Testis (tissue), 5 donors: ENCODE measurements at places on chromosomes 6 and 20. TPM values are rescaled to one million over a fixed set of nuclear protein-coding genes. Genes with fewer than 3 reads are reported as not detected.

BPIFB2 gene
- 0.56 TPM for total RNA-seq

ZNF165 gene
- total RNA-seq: 9.2 TPM

WDR46 gene
- 71.2 TPM for total RNA-seq

PLCB1 gene
- 9.8 TPM for total RNA-seq

CNR1 gene
- 4.3 TPM for total RNA-seq

SYCP2 gene
- 55.8 TPM for total RNA-seq

FOXQ1 gene
- 1.7 TPM for total RNA-seq

LZTS3 gene
- 16.8 TPM for total RNA-seq

GRCh38 chr6:44868335-44868668 is 459.8 kb upstream of the RUNX2 start:
- no peaks in the 10 kb centered on the region for H3K4me1 ChIP-seq
- no peak overlapping the region for H3K4me3 ChIP-seq
- no peaks in the 10 kb centered on the region for H3K36me3 ChIP-seq
- no peak overlapping the region for H3K27ac ChIP-seq

GRCh38 chr6:112801468-112802080 is 454.4 kb downstream of the RFPL4B start:
- no peaks in the 10 kb centered on the region for H3K4me1 ChIP-seq
- no peak overlapping the region for H3K4me3 ChIP-seq
- DNase-seq: no peak
- no peaks in the 10 kb centered on the region for H3K36me3 ChIP-seq
- no peak overlapping the region for H3K27ac ChIP-seq

GRCh38 chr20:14696937-14697336 is 359.5 kb upstream of the FLRT3 start:
- no peak for DNase-seq
- no peaks in the 10 kb centered on the region for H3K36me3 ChIP-seq
- no peak overlapping the region for H3K4me3 ChIP-seq
- H3K4me1 ChIP-seq: no peaks in the 10 kb centered on the region
- no peak overlapping the region for H3K27ac ChIP-seq

GRCh38 chr6:12083763-12084162 is 71.7 kb downstream of the HIVEP1 start:
- no peak overlapping the region for H3K27ac ChIP-seq
- no peak for DNase-seq

- no peaks in the 10 kb centered on the region for H3K36me3 ChIP-seq
- no peaks in the 10 kb centered on the region for H3K27me3 ChIP-seq
- H3K4me3 ChIP-seq: no peak overlapping the region
- H3K4me1 ChIP-seq: peaks cover 23% of the 10 kb centered on the region
- H3K27ac ChIP-seq: no peak overlapping the region
- DNase-seq: no peak
Measured at GRCh38 chr20:63196768-63197470, 19.0 kb downstream of the YTHDF1 start.

- H3K27me3 ChIP-seq: no peaks in the 10 kb centered on the region
- no peaks in the 10 kb centered on the region for H3K36me3 ChIP-seq
- H3K4me1 ChIP-seq: no peaks in the 10 kb centered on the region
- no peak overlapping the region for H3K4me3 ChIP-seq
Measured at GRCh38 chr20:41306061-41306727, 11.3 kb downstream of the ZHX3 start.

DNA sequence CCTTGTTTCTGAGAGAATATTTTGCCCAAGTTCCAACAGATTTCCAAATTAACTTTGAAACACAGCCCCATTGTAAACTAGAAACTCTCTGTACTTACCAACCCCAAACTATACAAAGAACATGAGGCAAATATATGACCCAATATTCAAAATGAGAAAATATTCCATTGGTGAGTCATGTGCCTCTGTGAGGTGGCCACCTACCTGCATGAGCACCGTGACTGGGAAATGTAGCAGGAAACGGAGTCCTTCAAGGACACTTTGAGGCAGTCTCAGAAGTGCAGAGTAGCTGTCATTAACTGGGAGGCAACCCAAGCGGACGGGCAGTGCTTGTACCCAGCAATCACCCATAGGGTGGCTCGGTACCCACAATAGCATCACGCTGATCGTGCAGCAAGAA is 335.5 kb upstream of the NOX3 start:
- H3K27ac ChIP-seq: no peak overlapping the region
- H3K4me1 ChIP-seq: no peaks in the 10 kb centered on the region
- H3K4me3 ChIP-seq: no peak overlapping the region
- DNase-seq: no peak
- no peaks in the 10 kb centered on the region for H3K36me3 ChIP-seq

GRCh38 chr6:26475823-26476729 is 18.3 kb downstream of the BTN2A1 start:
- H3K27me3 ChIP-seq: no peaks in the 10 kb centered on the region
- no peak for DNase-seq
- H3K27ac ChIP-seq: no peak overlapping the region
- no peak overlapping the region for H3K4me3 ChIP-seq

GRCh38 chr6:137700751-137701477 is 166.1 kb upstream of the TNFAIP3 start:
- no peaks in the 10 kb centered on the region for H3K27me3 ChIP-seq
- H3K4me3 ChIP-seq: no peak overlapping the region
- H3K4me1 ChIP-seq: peaks cover 5% of the 10 kb centered on the region

DNA sequence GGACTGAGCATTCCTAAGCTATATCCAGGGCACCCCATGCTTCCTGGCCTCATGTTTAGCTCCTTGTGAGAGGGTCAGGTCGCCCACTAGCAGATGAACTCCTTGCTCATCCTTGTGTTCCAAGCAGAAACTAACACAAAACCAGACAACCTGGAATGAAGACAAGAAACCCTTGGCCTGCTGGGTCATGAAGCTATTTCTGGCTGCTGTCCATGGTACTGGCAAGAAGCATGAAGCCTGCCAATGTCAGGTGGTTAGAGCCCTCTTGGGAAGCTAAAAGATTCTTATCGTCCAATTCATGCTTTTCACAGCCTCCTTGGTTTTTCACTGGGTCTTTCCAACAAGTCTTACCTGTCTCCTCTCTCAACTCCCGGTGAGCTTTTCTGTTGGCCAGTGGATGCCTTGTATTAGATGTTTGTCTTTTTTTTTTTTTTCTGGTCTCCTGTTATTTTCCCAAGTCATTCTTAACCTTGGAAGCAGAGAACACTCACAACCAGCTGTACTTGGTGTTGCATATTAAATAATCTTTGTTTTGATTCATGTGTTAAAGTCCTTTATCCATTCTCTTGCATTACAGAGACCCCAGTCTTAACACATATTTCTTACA is 180.3 kb downstream of the ANKRD60 start:
- H3K36me3 ChIP-seq: no peaks in the 10 kb centered on the region
- no peaks in the 10 kb centered on the region for H3K4me1 ChIP-seq
- peak; percentile 23 for DNase-seq
- H3K27me3 ChIP-seq: no peaks in the 10 kb centered on the region

GRCh38 chr6:122416825-122417224 is 17.4 kb downstream of the HSF2 start:
- no peak overlapping the region for H3K4me3 ChIP-seq
- no peak overlapping the region for H3K27ac ChIP-seq
- no peak for DNase-seq
- no peaks in the 10 kb centered on the region for H3K27me3 ChIP-seq
- no peaks in the 10 kb centered on the region for H3K36me3 ChIP-seq

- no peak for DNase-seq
- no peaks in the 10 kb centered on the region for H3K36me3 ChIP-seq
- H3K27ac ChIP-seq: no peak overlapping the region
- no peaks in the 10 kb centered on the region for H3K27me3 ChIP-seq
- H3K4me1 ChIP-seq: peaks cover 7% of the 10 kb centered on the region
- no peak overlapping the region for H3K4me3 ChIP-seq
Measured at GRCh38 chr6:40585223-40585622, 1.9 kb downstream of the LRFN2 start.

- DNase-seq: no peak
- no peaks in the 10 kb centered on the region for H3K27me3 ChIP-seq
- no peak overlapping the region for H3K4me3 ChIP-seq
- no peak overlapping the region for H3K27ac ChIP-seq
- H3K4me1 ChIP-seq: peaks cover 6% of the 10 kb centered on the region
- no peaks in the 10 kb centered on the region for H3K36me3 ChIP-seq
Measured at GRCh38 chr6:139540276-139540675, 165.8 kb upstream of the CITED2 start.

- no peaks in the 10 kb centered on the region for H3K27me3 ChIP-seq
- H3K4me1 ChIP-seq: no peaks in the 10 kb centered on the region
- DNase-seq: no peak
- H3K36me3 ChIP-seq: no peaks in the 10 kb centered on the region
- no peak overlapping the region for H3K4me3 ChIP-seq
- H3K27ac ChIP-seq: no peak overlapping the region
Measured at GRCh38 chr6:150410906-150411305, 42.1 kb downstream of the IYD start.

- H3K36me3 ChIP-seq: no peaks in the 10 kb centered on the region
- no peaks in the 10 kb centered on the region for H3K27me3 ChIP-seq
- no peaks in the 10 kb centered on the region for H3K4me1 ChIP-seq
- H3K27ac ChIP-seq: no peak overlapping the region
Measured at GRCh38 chr6:10547809-10548208, 26.7 kb downstream of the GCNT2 start.

- H3K4me1 ChIP-seq: peaks cover 25% of the 10 kb centered on the region
- peak overlapping the region; percentile 97 for H3K27ac ChIP-seq
- H3K36me3 ChIP-seq: no peaks in the 10 kb centered on the region
Measured at GRCh38 chr20:32819992-32820697, 391 bp downstream of the MAPRE1 start.

- no peak overlapping the region for H3K4me3 ChIP-seq
- H3K36me3 ChIP-seq: no peaks in the 10 kb centered on the region
- H3K27ac ChIP-seq: no peak overlapping the region
Measured at GRCh38 chr6:3186974-3187382, 29.6 kb upstream of the TUBB2A start.

- no peaks in the 10 kb centered on the region for H3K36me3 ChIP-seq
- H3K4me3 ChIP-seq: no peak overlapping the region
- no peaks in the 10 kb centered on the region for H3K4me1 ChIP-seq
- H3K27ac ChIP-seq: no peak overlapping the region
- no peaks in the 10 kb centered on the region for H3K27me3 ChIP-seq
Measured at GRCh38 chr20:20362774-20363433, 5.0 kb upstream of the INSM1 start.

DNA sequence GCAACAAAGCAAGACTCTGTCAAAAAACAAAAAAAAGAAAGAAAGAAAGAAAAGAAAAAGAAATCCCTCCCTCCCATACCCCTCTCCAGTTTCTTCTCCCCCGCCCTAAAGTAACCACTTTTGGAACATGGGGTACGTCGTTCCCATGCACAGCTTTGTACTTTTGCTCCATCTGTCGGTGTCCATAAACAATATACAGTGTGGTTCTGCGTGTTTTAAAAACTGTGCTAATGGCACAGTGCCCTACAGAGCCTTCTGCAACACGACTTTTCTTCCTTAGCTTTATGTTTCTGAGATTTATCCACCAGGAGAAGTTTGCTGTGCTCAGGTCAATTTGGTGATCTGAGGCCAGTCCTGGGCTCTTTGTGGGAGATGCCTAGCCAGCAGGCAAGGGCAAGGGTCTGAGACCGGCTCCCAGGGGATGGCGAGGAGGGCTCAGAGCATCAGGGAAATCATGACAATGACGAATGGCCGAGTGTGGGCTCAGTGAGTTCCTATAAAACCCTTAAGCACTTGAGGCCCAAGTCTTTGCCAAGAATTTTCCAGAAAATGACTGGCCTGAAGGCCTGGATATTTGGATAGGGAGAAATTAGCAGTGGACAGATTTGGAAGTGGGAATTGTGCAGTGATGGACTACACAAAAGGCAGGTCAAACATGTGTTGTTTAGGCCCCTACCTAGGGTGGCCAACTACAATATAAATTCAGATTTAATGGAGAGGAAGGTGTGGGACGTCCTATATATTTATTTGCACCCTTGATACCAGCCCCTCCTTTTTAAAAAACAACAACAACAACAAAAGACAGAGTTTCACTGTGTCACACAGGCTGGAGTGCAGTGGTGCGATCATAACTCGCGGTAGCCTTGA is 1.9 kb upstream of the BCAS4 start:
- H3K4me3 ChIP-seq: no peak overlapping the region
- H3K36me3 ChIP-seq: no peaks in the 10 kb centered on the region
- peaks cover 25% of the 10 kb centered on the region for H3K4me1 ChIP-seq

DNA sequence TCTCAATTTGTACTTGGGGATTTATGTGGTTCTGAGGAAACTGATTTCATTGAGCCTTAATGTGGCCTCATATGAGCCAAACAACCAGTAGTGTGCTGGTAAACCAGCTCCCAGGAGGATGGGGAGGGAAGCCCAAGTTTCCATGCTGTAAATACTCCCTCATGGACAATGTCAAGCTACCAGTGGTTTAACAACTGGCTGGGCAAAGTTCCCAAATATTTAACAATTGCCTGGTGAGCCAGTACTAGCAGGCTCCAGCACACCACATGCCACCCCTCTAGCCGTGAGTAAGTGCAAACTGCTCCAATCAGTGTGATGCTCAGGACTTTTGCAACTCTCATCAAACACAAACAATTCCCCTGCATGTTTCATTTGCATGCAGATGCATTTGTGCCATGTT is 19.2 kb upstream of the CDKN1A start:
- peaks cover 5% of the 10 kb centered on the region for H3K4me1 ChIP-seq
- H3K27ac ChIP-seq: no peak overlapping the region
- DNase-seq: no peak
- no peaks in the 10 kb centered on the region for H3K36me3 ChIP-seq

DNA sequence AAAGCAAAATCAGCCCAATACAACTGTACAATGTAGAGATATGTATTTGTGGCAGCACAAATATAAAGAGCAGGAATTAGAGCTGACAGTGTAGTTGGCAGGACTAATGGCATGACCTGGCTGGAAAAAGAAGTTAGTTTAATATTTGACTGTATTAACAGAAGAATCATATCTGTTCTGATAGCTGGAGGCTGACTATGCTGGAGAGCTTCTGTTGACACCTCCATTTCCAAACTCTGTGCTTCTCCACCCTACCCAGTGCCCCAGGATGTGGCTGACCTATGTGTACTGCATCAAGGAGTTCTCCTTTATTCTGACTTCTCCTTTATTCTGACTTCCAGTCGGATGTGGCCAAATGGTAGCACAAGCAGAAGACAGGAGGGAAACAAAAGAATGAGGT is 299.3 kb downstream of the PKHD1 start:
- H3K36me3 ChIP-seq: peaks cover 5% of the 10 kb centered on the region
- no peaks in the 10 kb centered on the region for H3K4me1 ChIP-seq
- H3K27me3 ChIP-seq: no peaks in the 10 kb centered on the region
